Stimulated activated naive CD8-positive, alpha-beta T cell treated with anti-CD3 and anti-CD28 coated beads, Interleukin-15, amount 100 ng/mL, for 72 hours (primary cell): ENCODE measurements at places on chromosomes 4 and X.

GRCh38 chr4:169377367-169377766, 106.6 kb upstream of the SH3RF1 start:
- no peak for DNase-seq

- DNase-seq = no peak
Observed at GRCh38 chr4:72525938-72526337, 43.1 kb downstream of the ADAMTS3 start.

GRCh38 chr4:54067166-54067565, 2.8 kb upstream of the CHIC2 start:
- no peak for DNase-seq

DNA sequence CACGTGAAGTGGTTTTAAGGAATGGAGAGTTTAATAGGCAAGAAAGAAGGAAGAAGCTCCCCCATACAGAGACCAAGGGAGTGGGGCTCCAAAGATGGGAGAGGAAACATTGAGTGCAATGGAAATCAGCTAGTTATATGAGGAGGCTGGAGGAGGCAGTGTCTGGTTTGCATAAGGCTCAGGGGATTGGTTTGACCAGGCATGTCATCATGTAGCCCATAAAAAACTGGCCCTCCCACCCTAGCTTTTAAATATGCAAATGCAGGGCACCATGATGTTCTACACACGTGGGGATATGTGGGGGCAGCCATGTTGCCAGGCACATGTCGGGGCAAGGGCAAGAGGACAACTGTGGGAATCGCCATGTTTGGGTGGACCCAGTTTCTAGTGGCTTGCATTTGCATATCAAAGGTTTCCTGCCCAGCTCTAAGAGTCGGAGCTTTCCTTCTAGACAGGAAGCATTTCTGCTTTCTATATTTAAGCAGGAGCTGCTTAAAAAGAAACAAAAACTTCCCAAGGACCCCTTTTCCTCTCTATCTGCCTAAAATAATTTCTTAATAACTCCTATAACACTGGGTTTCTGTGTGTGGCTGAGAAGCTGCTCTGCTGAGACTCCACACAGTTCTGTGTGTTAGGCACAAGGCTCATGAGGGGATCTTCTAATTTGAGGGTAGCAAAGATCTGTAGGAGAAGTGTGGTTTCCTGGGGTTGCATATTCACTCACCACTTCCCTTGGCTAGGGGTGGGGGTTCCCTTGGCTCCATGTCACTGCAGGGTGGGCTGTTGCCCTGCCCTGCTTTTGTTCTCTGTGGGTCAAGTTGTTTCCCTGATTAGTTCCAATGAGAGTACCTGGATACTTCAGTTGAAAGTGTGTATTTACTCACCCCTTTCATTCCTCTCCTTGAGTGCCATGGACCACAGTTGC, 113.5 kb downstream of the VSIG4 start:
- DNase-seq = peak; percentile 77

DNA sequence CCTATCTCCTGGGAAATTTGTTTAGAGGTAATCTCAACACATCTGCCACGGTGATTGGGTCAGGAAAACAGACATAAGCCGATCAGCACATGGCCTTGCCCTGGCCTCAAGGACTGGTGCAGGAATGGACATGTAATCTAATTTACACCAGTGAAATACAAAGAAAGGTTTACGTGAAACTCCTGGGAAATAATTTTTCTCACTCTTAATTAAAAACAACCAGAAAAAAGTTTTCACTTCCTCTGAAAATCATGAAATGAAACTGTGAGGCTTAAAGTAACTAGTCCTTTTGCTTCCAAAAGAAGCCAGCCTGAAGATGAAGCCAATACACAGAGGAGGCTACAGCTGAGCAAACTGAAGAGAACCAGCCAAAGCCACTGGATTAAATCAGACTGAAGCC, 154.1 kb upstream of the FAM241A start:
- DNase-seq = no peak

DNA sequence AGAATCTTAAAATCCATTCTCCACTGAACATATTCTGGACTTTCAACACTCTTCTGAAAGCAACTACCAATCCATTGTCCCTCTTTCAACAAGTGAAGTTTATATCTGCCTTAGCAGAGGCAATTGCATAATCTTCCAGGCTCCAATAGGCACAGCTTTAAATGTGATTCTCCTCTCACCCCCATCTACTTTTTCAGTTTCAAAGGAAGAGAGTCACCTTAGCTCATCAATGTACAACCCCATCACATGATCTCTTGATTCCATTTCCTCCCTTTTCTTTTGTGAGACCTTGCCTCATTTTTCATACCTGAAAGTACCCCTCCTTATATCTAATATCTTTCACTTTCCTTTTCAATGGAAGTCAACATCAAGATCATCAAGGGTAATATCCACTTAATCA, 921.7 kb upstream of the EPHA5 start:
- no peak for DNase-seq
